ENCODE measurements at places on chromosomes 4 and X. TPM values are rescaled to one million over a fixed set of nuclear protein-coding genes. Genes with fewer than 3 reads are reported as not detected.

IGSF1 gene
- not detected for total RNA-seq

DRD5 gene
- not detected for total RNA-seq

MOSPD2 gene
- total RNA-seq: 6.8 TPM

HSD17B11 gene
- 34.9 TPM for total RNA-seq

ESX1 gene
- total RNA-seq: not detected

TCEAL9 gene
- total RNA-seq: not detected

UCP1 gene
- total RNA-seq: not detected

DNAJB14 gene
- 67.4 TPM for total RNA-seq

RAB9B gene
- total RNA-seq: 0.11 TPM

USP17L29 gene
- not detected for total RNA-seq

PLAC8 gene
- total RNA-seq: 259 TPM

PLP1 gene
- total RNA-seq: not detected

PAGE5 gene
- total RNA-seq: not detected

PCYT1B gene
- total RNA-seq: not detected

RHOXF1 gene
- total RNA-seq: 0.45 TPM

DMP1 gene
- not detected for total RNA-seq

NHS gene
- total RNA-seq: 0.53 TPM

IL2RG gene
- total RNA-seq: 213 TPM

DCHS2 gene
- total RNA-seq: 0.22 TPM

SLC9A6 gene
- 17.8 TPM for total RNA-seq

GRID2 gene
- total RNA-seq: not detected

TCP11X2 gene
- total RNA-seq: not detected

SUPT20HL1 gene
- not detected for total RNA-seq

SPANXB1 gene
- not detected for total RNA-seq

LRCH2 gene
- total RNA-seq: not detected

MAGEA10 gene
- total RNA-seq: not detected

PPARGC1A gene
- not detected for total RNA-seq

TMPRSS11B gene
- total RNA-seq: not detected

PAGE2B gene
- total RNA-seq: 1.0 TPM

FANCB gene
- 1.5 TPM for total RNA-seq

AMTN gene
- not detected for total RNA-seq

ABCG2 gene
- total RNA-seq: not detected

MAGEC3 gene
- total RNA-seq: not detected

LETM1 gene
- total RNA-seq: 21.2 TPM

ADH1A gene
- total RNA-seq: not detected

AMER1 gene
- total RNA-seq: 3.0 TPM

TLR3 gene
- 0.28 TPM for total RNA-seq

RIPPLY1 gene
- not detected for total RNA-seq

SLC10A7 gene
- total RNA-seq: 9.9 TPM
